ENCODE measurements at places on chromosomes 6 and 20. TPM values are rescaled to one million over a fixed set of nuclear protein-coding genes. Genes with fewer than 3 reads are reported as not detected.

DNA sequence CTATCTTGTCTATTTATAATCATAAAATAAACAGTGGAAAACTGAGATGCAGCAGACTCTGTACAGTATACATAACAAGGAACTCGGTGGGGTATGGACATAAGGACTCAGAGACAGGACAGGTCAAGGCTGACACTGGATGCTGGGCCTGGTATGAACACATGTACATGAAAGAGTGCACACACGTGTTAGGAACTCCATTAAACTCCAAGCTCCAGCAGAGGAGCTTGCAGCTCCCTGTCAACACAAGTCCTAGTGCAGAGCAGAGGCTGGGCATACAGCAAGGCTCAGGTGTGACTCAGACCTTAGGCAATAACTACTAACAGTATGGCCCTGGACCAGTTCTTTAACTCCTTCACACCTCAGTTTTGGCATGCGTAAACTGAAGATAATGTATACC, 17.1 kb downstream of the NAPB start:
- peak; percentile 29 for DNase-seq

- peak; percentile 57 for DNase-seq
Observed at GRCh38 chr20:17856024-17856564, 112.5 kb downstream of the SNX5 start.

DNA sequence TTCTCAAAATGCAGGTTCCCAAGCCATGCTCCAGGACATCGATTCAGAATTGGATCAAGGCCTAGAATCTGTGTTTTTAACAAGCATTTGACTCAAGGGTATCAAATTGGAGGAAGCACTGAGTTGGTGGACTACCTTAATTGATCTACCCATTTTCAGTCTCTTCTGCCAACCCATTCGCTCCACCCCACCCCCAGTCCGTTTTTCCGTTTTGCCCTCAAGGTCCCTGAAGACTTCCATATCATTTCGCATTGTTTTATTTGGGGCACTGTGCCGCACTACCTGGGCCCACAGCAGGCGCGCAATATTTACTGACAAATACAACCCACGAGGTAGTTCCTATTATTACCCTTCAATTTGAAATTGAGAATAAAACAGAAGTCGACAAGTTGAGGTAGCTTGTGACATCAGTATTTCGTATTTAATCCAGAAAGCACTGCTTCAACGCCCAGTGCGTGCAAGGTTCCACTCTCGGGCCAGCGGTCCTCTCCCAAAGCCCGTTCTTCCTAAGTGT, 557 bp upstream of the DHX35 start:
- DNase-seq, result no peak

DNA sequence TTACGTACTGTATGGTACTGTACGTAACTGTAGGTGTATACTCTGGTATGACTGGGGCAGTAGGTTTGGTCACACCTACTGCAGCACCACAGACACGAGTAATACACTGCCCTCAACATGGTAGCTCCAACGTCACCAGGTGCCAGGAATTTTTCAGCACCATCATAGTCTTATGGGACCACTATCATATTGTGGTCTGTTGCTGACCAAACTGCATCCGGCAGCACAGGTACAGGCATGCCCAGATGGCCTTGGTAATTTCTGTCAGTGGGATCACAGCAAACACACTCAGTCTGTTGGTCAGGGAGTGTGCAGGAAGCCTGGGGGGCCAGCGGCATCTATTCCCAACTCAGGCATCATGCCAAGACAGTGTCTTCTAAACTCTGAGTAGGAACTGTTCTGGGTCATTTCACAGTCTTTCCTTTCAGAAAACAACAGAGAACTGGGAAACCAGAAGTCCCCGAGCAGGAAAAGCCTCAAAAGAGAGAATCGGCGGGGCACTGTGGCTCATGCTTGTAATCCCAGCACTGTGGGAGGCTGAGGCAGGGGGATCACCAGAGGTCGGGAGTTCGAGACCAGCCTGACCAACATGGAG, 5.8 kb downstream of the YTHDF1 start:
- DNase-seq, result no peak

- DNase-seq, result peak; percentile 55
Observed at GRCh38 chr20:32456869-32457478, 98.8 kb downstream of the ASXL1 start.

GRCh38 chr20:19538556-19538955, 219.5 kb upstream of the RIN2 start:
- DNase-seq, result no peak

- no peak for DNase-seq
Observed at GRCh38 chr6:105726902-105727655, 324.2 kb upstream of the PREP start.

- DNase-seq, result no peak
Observed at GRCh38 chr20:37853823-37854375, 49.0 kb upstream of the VSTM2L start.

GRCh38 chr6:138405816-138406413, 1.9 kb downstream of the HEBP2 start:
- DNase-seq, result no peak

GRCh38 chr6:85390775-85391174, 59.1 kb upstream of the NT5E start:
- no peak for DNase-seq

DNA sequence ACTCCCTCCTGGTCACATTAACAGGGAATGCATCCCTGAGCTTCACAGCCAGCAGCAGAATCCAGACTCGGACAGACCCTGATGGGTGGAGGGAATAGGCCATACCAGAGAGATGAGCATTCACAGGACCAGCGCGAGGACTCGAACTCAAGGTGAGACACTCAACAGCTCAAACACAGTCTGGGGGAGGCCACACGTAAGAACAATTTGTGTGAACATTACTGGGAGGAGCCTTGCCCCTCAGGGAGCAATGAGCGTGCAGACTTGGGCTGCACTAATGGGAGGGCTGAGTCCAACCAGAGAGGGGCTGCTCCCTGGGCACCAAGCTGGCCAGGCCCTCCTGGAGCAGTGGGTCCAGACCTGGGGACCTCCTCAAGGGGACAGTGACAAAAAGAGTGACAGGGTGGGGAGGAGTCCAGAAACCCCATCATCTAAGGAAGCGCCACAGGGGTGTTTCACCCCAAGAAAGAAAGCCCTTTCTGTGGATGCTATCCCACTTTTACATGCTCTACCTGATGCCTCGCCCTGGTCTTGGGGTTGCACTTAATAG, 118.4 kb downstream of the MRPL14 start:
- no peak for DNase-seq

- DNase-seq, result no peak
Observed at GRCh38 chr6:70241031-70241430, 61.9 kb downstream of the COL9A1 start.

Gene TSHZ2
- total RNA-seq, result not detected

Gene CDH4
- total RNA-seq, result not detected

Gene RIOK1
- total RNA-seq, result 39.9 TPM

Gene IYD
- total RNA-seq, result not detected

Gene PTPRT
- total RNA-seq, result not detected

Gene COL11A2
- total RNA-seq, result 0.63 TPM

Gene IL17A
- not detected for total RNA-seq

Gene CD83
- 13.0 TPM for total RNA-seq
